ENCODE measurements at places on chromosomes 16 and 17.

GRCh38 chr17:10628756-10629155 is 28.4 kb downstream of the MYH3 start:
- no peak for DNase-seq

DNA sequence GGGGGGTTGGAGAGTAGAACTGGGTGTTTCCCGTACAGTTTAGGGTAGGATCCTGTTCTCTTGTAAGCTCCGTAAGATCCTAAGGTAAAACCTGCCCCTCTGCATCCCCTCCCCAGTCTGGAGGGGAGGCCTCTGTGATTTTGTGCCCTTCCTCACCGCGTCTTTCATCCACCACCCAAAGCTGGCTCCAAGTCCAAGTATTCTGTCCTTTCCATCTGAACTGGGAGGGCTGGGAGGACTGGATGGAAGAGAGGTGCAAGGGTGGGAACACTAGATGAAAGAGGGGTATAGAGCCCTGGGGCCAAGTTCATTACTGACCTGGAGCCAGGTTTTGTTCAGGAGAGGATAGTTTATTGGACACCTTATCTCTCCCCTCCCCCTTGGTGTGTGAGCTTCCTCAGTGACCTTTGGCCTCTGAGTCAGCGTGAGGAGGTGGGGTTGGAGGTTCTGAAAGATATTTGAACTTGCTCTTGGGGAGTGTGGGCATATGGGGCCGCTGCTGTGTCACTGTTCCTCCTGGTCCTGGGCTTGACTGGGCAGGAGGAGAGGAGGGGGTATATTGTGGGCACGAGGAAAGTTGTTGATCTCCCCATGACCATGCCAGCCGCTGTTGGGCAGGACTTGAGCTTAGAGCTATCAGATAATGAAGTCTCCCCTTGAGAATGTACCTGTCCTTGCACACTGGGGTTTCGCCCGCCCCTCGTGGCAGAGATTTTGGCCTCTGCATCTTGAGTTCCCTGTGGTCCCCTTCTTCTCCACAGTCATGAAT is 1.6 kb downstream of the LASP1 start:
- DNase-seq, result peak; percentile 79

GRCh38 chr17:46171939-46172338 is 21.3 kb downstream of the KANSL1 start:
- no peak for DNase-seq

DNA sequence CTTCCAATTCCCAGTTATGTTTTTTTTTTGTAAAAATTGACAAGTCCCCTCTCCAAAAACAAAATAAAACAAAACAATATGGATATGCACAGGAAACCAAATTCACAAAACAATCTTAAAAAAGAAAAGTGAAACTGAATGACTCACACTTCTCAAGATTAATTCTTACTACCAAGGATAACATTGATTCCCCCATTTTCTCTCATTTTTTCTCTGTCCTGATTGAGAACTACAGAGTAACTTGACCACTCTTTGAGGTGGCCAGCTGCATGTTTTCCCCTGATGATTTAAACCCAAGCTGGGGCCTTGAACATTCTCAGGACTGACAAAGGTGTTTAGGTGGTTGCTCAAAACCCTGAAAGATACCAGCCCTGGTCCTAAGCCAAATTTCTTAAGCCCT is 149.0 kb downstream of the AHSP start:
- DNase-seq, result no peak

- DNase-seq, result no peak
Observed at GRCh38 chr17:279331-279730, 73.3 kb downstream of the RPH3AL start.

- DNase-seq, result no peak
Observed at GRCh38 chr16:28010671-28011070, 52.8 kb downstream of the GSG1L start.

DNA sequence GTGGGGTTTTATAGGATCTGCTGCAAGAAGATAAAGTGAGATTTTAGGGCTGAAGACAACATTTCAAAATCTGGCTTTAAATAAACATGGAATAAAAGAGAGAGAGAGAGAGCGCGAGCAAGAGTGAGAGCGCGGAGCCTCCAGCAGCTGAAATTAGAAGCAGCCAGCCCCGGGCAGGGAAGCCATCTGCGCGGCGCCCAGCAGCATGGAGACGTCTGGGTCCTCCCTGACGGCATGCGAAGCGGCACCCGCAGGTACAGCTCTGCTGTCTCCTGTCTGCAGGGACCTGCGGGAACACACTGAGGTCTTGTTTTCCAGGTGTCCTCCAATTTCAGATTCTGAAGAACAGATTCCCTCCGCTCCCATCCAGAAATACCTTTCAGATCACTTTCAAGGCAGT is 7.9 kb upstream of the BAIAP2 start:
- no peak for DNase-seq

- DNase-seq, result no peak
Observed at GRCh38 chr17:81814748-81815645, 11.0 kb downstream of the GCGR start.

DNA sequence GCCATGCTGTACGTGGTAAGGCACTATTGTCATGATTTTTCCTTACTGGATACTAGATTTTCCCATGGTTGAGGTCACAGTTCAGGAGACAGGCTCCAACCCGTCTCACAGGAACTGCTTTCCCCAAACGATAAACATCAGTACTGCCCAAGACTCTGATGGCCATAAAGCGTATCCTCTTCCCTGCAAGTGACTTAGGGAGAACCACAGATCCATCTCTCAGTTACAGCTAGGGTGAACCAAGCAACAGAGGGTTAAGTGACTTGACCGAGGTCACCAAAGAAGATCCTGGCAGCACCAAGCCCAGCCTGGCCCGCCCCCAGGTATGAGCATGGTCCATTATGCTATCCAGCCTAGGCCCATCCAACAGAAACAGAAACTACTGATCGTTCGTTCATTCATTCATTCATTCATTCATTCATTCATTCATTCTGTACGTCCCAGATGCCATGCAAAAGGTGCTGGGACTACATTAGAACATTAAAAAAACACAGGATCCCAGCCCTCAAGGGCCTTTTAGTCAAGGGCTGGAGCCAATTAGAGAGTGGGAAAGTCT is 31.0 kb downstream of the MYH11 start:
- DNase-seq, result no peak

- DNase-seq, result no peak
Observed at GRCh38 chr17:35795871-35796265, 427 bp upstream of the MMP28 start.

DNA sequence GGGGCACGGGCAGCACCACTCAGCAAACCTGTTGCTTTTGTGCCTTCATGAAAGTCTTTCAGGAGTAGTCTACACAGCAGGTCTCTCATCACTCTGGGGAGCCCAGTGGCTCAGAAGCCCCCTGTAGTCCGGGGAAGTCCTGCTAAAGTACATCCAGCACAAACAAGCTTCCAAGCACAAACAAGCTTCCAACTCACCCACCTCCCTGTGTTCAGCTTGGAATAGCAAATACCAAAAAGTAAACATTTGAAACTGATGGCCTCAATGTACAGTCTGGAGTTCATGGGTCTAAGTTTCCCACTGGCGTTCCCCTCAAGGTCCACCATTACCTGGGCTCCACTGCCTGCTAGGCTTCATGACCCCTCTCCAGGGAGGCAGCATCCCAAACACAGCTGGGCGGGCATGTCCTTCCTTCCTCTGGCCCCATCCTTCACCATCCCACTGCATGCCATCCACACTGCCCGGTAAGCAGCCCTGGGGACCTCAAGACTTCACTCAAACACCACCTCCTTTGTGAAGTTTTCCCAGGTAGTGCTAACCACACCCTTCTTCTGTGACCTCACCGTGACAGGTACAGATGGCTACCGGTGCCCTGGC is 62.8 kb upstream of the SIAH1 start:
- DNase-seq, result no peak

- DNase-seq, result no peak
Observed at GRCh38 chr17:62923258-62924150, 42.5 kb upstream of the TANC2 start.

DNA sequence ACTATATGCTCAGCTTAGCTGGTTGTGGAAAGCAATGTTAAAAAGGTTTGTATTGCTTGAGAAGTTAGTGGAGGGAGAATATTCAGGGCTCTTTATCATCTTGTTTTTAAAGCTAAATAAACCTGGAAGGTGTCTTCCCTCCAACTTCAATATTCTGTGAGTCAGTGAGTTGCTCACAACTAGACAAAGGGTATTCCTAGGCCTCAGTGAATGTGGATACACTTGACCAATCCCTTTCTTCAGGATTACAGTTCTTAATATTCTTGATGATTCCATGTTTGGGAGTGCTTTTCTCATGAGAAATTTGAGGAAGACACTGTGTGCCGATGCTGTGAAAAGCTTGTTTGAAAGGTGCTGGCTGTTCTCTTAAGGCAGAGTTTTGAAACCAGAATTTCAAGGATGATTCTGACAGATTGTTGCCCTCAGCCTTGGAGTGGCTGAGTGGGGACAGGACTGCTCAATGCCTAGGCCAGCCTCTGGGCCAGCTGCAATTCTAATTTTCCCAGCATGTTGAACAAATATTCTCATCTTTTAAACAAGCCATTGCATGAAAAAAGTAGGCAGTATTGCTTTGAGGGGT is 30.1 kb downstream of the MAP2K4 start:
- DNase-seq, result no peak

- no peak for DNase-seq
Observed at GRCh38 chr17:62109924-62110323, 44.8 kb upstream of the MED13 start.

DNA sequence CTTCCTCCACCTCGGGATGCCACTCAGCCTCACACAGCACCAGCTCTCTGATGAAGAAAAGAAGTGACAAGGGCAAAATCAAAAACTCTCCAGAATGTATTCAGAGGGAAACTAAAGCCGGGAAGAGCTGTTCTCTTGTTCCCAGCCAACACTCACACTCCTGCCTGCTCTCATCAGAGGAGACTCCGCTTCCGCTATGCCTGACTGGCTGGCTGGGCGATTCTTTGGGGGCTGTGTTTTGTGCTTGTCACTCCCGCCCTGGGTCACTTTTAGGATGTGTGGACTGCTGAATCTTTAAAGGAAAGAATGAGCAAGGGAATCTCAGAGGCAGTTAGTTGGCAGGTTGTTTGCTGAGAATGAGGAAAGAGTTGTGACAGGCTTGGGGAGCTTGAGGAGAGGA is 54.6 kb upstream of the TBX2 start:
- DNase-seq, result no peak

- DNase-seq, result no peak
Observed at GRCh38 chr17:77307479-77308198, 166.9 kb downstream of the SEC14L1 start.

DNA sequence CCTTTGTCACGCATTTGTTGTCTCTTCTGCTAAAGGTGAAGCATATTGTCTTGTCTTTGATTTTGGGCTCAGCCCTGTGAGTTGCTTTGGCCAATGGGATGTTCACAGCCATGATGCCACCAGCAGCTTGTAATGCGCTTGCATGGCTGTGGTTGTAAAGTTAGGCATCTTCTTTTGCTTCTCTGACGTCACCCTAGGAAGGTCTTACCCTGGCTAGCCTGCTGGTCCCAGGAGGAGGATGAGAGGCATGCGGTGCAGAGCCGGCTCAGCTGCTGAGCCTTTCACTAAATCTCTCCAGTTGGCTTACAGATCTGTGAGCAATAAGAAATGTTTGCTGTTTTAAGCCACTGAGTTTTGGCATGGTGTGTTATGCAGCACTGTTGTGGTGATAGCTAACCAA is 40.8 kb downstream of the IRX6 start:
- DNase-seq, result no peak

DNA sequence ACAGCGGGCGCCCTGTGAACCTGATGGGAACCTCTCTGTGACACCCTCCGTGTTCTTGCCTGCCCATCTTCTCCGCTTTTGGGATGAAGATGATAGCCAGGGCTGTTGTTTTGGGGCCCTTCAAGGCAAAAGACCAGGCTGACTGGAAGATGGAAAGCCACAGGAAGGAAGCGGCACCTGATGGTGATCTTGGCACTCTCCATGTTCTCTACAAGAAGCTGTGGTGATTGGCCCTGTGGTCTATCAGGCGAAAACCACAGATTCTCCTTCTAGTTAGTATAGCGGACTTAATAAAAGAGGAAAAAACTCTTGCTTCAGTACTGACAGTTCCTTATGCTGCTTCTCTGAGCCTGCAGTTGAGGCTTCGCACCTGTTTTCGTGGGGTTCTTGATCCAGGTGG is 10.5 kb downstream of the CDK5RAP3 start:
- DNase-seq, result no peak

- no peak for DNase-seq
Observed at GRCh38 chr16:9155871-9156270, 64.4 kb downstream of the HAPSTR1 start.

DNA sequence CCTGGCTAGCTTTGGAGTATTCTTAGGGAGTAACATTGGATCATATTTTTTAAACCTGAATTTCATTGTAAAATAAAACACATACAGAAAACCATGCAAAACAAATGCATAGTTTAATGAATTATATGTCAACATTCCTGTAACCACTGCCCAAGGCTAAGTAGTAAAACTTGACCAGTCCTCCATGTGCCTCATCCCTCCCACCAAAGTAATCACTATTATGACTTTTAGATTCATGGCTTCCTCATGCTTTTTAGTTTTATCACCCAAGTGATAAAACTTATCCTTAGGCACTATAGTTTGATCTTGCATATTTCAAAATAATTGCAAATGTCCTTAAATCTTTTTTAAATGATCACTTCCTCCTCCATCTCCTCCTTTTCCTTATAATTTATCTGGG is 20.4 kb downstream of the PRKCA start:
- no peak for DNase-seq

DNA sequence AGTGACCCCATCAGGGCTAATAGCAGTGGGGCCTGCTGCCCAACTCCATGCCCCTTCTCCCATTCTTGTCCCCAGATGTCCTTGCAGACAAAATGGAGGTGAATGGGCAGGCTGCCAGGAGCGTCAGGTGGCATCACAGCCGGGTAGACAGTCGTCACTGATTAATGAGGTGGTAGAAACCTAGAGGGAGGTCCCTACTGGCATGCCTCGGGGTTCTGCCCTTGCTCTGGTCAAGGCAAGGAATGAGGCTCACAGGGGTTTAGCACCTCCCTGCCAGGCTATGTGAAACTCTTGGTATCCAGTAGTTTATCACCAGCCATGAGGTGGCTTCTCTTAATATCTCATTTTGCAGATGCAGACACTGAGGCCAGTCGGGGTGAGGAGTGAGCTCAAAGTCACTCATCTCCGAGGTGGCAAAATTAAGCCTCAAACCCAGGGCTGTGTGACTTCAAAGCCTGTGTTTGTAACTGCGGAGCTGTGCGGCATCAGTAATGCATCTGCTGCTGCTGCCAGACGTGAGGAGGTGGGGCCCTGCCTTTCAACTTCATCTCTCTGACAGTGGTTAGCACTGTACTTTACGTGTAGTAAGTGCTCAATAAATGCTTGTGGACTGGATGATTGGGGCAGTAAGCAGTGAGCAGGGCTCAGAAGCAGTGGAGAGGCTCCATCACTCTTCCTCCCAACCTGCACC is 21.3 kb downstream of the RAI1 start:
- DNase-seq, result no peak

DNA sequence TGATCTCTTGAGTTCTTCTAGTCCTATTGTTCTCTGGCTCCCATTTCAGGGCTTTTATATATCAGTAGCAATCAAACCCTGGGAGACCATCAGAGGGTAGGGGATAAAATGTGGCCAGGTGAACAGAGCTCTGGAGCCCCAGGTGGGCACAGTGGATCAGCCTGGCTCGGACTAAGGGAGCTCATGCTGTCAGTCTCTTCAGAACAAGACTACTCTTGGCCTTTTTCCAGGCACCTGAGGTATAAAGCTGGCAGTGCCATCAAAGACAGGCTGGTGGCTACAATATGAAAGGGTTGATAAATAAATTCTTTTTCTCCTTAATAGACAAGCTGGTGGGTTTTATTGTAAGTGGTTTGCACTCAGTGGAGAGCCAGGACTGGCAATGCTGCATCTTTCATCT is 160.0 kb upstream of the CCL2 start:
- DNase-seq, result no peak

GRCh38 chr17:72332367-72332766 is 211.5 kb downstream of the SOX9 start:
- DNase-seq, result no peak

GRCh38 chr16:86980644-86981043 is 336.5 kb downstream of the C16orf95 start:
- DNase-seq, result no peak
